ENCODE measurements at places on chromosomes 3 and 15. TPM values are rescaled to one million over a fixed set of nuclear protein-coding genes. Genes with fewer than 3 reads are reported as not detected.

Gene BFSP2
- total RNA-seq, result not detected

Gene HIGD2B
- not detected for total RNA-seq

Gene HGD
- 0.28 TPM for total RNA-seq

Gene CYP1A1
- total RNA-seq, result 0.15 TPM

GRCh38 chr3:188974856-188975599 is 196.7 kb upstream of the TPRG1 start:
- H3K4me1 ChIP-seq, result no peaks in the 10 kb centered on the region
- H3K4me3 ChIP-seq, result no peak overlapping the region

GRCh38 chr15:96351761-96352603 is 21.5 kb downstream of the NR2F2 start:
- no peaks in the 10 kb centered on the region for H3K36me3 ChIP-seq
- DNase-seq, result peak; percentile 69
- no peak overlapping the region for H3K27ac ChIP-seq
- H3K4me3 ChIP-seq, result peak overlapping the region; percentile 39
